ENCODE measurements at places on chromosomes 5 and 9. TPM values are rescaled to one million over a fixed set of nuclear protein-coding genes. Genes with fewer than 3 reads are reported as not detected.

GRCh38 chr5:78587775-78588291 is 60.7 kb downstream of the LHFPL2 start:
- no peak overlapping the region for H3K4me3 ChIP-seq
- H3K27me3 ChIP-seq, result no peaks in the 10 kb centered on the region
- peak overlapping the region; percentile 73 for H3K27ac ChIP-seq
- peaks cover 14% of the 10 kb centered on the region for H3K4me1 ChIP-seq

DNA sequence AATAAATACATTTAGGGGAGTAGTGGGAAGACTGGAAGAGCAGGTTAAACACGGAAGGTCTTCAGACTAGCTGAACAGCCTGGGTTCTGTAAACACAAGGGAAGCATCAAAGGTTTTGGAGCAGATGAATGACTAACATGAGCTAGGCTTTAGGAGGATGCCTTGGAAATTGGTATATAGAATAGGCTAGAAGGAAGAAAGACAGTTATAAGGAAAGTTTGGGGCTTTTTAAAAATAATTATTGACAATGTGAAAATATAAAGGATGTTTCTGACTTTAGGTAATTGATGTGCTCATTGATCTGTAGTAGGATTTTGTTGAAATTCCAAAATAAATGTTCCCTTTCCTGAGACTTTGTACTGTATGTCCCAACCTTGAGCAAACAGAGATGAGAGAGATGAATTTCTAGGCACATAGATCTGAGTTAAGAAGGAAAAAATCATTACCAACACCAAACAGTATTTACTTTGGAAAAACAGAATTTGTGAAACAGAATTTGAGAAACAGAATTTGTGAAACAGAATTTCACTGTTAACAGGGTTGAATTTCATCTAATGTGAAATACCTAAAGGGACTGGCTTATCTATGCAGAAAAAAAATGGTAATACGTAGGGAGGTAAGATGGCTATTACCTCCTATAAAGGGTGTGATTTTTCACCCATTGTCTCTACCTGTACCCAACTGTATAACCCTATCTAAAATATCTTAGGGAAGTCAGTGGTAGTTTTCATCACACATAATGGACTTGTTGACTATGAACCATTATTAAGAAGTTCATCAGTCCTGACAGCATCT is 28.8 kb downstream of the SKP2 start:
- DNase-seq, result peak; percentile 20
- H3K4me1 ChIP-seq, result no peaks in the 10 kb centered on the region
- H3K36me3 ChIP-seq, result peaks cover 59% of the 10 kb centered on the region
- H3K27me3 ChIP-seq, result no peaks in the 10 kb centered on the region
- no peak overlapping the region for H3K4me3 ChIP-seq

GRCh38 chr5:175701797-175702196 is 43.9 kb downstream of the HRH2 start:
- peak; percentile 10 for DNase-seq
- H3K4me3 ChIP-seq, result no peak overlapping the region
- no peaks in the 10 kb centered on the region for H3K27me3 ChIP-seq
- no peak overlapping the region for H3K27ac ChIP-seq
- H3K36me3 ChIP-seq, result no peaks in the 10 kb centered on the region
- peaks cover 6% of the 10 kb centered on the region for H3K4me1 ChIP-seq

DNA sequence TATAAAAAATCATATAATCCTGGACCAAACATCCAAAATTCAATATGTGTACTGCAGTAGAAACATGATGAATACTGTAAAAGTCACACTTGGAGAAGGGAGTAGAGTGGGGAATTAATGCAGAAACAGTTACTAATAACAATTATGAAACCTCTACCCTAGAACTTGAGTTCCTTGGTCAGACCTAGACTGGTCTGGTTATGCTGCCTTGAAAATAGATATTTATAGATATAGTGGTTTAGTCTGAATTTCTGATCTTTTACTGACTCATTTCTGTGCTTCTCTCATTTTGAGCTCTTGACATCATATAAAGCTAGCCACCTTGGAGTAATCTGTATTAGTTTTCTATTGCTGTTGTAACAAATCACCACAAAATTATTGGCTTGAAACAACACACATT is 808.7 kb upstream of the CDH10 start:
- H3K4me3 ChIP-seq, result no peak overlapping the region
- no peaks in the 10 kb centered on the region for H3K36me3 ChIP-seq
- no peak for DNase-seq
- no peak overlapping the region for H3K27ac ChIP-seq
- no peaks in the 10 kb centered on the region for H3K4me1 ChIP-seq
- H3K27me3 ChIP-seq, result no peaks in the 10 kb centered on the region

The GRXCR2 gene
- total RNA-seq, result not detected

GRCh38 chr5:53023969-53024368 is 34.8 kb downstream of the ITGA2 start:
- no peaks in the 10 kb centered on the region for H3K27me3 ChIP-seq
- H3K4me3 ChIP-seq, result no peak overlapping the region

The TXNDC8 gene
- not detected for total RNA-seq

GRCh38 chr9:122370869-122371755 is at the start of gene PTGS1:
Gene PTGS1, plus strand, starts transcription at chr9:122371024. Its CDS starts 61 bp downstream, at chr9:122371085.
- H3K4me3 ChIP-seq, result peak within 1 kb of the TSS; percentile 54
- no peaks in the 10 kb centered on the region for H3K27me3 ChIP-seq
- no peaks in the 10 kb centered on the region for H3K36me3 ChIP-seq
- peak; percentile 68 for DNase-seq
- peaks cover 39% of the 10 kb centered on the region for H3K4me1 ChIP-seq
- H3K27ac ChIP-seq, result peak within 1 kb of the TSS; percentile 76

DNA sequence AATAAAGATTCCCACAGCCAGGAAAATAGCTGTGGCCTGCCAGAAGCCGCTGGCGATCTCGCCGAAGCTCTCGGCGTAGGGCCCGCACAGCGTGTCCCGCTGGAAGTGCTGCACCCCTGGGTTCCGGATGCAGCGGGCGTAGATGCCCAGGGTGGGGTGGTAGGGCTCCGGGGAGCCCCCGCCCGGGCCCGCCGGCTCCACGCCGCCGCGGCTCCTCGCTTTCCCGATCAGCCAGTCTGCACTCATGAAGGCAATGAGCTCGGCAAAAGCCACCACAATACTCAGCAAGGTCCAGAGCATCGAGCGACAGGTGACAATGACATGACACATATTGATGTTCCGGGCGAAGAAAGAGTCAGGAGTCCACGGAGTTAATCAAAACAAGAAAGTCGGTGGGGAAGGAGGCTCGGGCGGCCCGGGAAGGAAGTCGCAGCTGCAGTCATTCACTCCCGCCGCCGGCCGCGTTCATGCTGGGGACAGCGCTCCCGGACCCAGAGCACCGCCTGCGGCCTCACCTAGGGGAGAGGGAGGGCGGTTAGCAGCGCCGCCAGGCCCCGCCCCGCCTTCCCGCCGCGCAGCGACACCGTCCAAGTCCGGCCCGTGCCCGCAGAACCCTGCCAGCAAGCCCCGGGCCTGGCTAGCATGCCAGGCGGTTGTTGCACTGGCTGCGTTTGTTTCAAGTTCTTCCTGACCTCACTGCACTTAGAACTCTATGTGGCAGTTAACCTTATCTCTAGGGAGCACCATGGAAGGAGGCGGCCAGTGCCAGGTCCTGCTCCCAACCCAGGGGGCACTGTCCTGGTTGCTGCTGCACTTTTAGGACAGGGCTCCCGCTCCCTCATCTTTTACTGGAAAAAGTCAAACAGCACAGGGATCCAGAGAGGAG is 138.4 kb downstream of the LHFPL2 start:
- H3K4me1 ChIP-seq, result peaks cover 8% of the 10 kb centered on the region
- peak overlapping the region; percentile 72 for H3K27ac ChIP-seq
- DNase-seq, result peak; percentile 85
- peak overlapping the region; percentile 53 for H3K4me3 ChIP-seq

DNA sequence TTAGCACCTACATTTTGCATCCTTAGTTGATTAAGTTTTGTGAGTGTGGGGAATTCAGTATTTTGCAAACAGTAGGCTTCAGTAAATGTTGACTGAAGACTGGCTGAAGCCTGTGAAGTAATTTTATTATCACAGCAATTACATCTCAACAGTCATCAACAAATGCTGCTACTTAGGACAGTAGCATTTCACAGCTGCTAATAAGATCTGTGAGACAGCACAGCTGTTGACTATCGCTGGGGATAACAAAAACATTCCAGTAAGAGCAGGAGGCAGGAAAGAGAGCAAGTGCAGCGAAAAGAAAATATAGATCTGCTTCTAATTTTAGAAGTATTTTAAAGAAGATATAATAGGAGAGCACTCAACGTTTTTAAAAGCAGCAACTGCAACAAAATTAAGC is 117.3 kb upstream of the FGF10 start:
- no peaks in the 10 kb centered on the region for H3K27me3 ChIP-seq
- H3K27ac ChIP-seq, result no peak overlapping the region
- H3K4me1 ChIP-seq, result no peaks in the 10 kb centered on the region
- no peak overlapping the region for H3K4me3 ChIP-seq
- no peaks in the 10 kb centered on the region for H3K36me3 ChIP-seq
- peak; percentile 38 for DNase-seq

DNA sequence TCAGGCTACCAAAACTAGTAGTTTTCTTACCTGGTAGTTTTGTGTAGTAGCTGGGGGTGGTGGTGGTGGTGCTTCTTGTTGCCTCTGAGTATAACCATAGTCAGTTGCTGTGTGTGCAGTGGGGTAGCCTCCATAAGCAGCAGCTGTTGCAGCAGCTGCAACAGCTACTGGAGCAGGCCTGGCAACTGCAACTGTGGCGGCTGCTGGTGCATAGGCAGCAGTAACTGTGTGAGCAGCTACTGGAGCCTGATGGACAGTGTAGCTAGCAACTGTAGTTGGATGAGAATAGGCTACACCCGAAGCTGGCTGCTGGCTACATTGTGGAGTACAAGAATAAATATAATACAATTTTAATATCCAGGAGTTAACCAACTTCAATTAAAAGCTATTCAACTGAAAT is 24.7 kb downstream of the ZFR start:
- H3K27ac ChIP-seq, result no peak overlapping the region
- peaks cover 48% of the 10 kb centered on the region for H3K4me1 ChIP-seq
- H3K4me3 ChIP-seq, result no peak overlapping the region
- no peaks in the 10 kb centered on the region for H3K27me3 ChIP-seq
- H3K36me3 ChIP-seq, result peaks cover 10% of the 10 kb centered on the region

The NOXA1 gene
- 7.1 TPM for total RNA-seq

DNA sequence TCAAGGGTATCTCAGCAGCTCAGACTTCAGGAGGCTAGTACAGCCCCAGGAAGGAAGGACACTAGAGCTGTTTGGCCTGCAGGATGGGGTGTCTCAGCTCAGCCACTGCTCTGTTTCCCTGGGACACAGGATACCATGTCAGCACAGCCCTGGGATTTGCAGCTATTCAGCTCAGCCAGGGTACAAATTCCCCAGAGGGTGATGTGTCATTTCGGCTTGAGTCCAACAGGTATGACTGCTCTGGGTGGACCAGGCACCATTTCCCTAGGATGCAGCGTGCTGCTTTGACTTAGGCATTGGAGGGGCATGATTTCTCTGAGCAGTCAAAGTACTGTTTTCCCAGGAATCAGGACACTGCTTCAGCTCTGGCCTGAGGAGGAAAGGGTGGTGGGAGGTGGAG is 130.1 kb downstream of the ARSB start:
- H3K4me3 ChIP-seq, result no peak overlapping the region
- H3K36me3 ChIP-seq, result no peaks in the 10 kb centered on the region
- no peaks in the 10 kb centered on the region for H3K27me3 ChIP-seq

- no peaks in the 10 kb centered on the region for H3K27me3 ChIP-seq
- peak overlapping the region; percentile 76 for H3K4me3 ChIP-seq
- peak; percentile 49 for DNase-seq
- H3K4me1 ChIP-seq, result peaks cover 49% of the 10 kb centered on the region
These were observed 5.0 kb upstream of the RNF44 start for GRCh38 chr5:176542135-176542595.

The STC2 gene
- not detected for total RNA-seq

DNA sequence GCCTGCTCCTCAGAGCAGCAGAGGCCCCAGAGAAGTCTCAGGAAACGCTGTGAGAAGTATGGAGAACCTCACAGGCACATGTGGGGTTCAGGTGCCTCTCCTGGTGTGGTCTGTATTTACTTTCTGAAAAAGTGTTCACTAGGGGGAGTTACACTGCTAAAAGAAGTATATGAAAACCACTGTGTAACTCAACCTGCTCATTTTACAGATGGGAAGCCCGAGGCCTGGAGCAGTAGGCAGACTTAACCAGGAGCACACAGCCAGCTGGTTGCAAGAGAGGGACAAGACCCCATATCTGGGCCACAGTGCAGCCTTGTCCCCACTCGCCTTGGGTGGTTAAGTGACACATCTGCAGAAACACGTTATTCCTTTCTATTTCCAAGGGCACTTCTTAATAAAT is 112.8 kb upstream of the SAP30L start:
- no peaks in the 10 kb centered on the region for H3K27me3 ChIP-seq
- H3K4me1 ChIP-seq, result no peaks in the 10 kb centered on the region
- DNase-seq, result no peak
- peaks cover 49% of the 10 kb centered on the region for H3K36me3 ChIP-seq
- no peak overlapping the region for H3K27ac ChIP-seq

DNA sequence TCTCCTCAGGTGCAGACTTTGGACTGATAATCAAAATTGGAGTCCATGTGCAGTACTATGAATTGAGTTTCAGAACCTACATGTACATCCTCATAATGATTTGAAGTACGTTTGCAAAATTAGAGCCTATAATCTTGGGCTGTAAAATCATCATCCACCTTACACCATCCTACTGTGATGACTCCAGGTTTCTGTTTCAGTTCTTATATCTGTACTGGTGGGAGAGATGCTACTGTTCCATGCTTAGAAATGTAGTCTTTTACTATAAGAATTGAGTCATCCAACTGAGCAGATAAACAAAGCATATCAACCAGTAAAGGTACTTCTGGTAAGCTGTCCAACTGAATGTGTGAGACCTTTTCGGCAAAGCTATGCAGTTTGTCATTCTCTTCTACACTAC is 586.3 kb upstream of the FAM174A start:
- H3K27ac ChIP-seq, result no peak overlapping the region
- H3K4me3 ChIP-seq, result no peak overlapping the region
- no peak for DNase-seq
- H3K4me1 ChIP-seq, result no peaks in the 10 kb centered on the region
- no peaks in the 10 kb centered on the region for H3K36me3 ChIP-seq

The FABP6 gene
- total RNA-seq, result not detected

GRCh38 chr9:17699615-17700330 is 120.9 kb downstream of the SH3GL2 start:
- H3K36me3 ChIP-seq, result no peaks in the 10 kb centered on the region
- no peak overlapping the region for H3K27ac ChIP-seq
- H3K27me3 ChIP-seq, result no peaks in the 10 kb centered on the region
- no peak for DNase-seq
- H3K4me3 ChIP-seq, result no peak overlapping the region

The CD72 gene
- total RNA-seq, result 3.1 TPM

DNA sequence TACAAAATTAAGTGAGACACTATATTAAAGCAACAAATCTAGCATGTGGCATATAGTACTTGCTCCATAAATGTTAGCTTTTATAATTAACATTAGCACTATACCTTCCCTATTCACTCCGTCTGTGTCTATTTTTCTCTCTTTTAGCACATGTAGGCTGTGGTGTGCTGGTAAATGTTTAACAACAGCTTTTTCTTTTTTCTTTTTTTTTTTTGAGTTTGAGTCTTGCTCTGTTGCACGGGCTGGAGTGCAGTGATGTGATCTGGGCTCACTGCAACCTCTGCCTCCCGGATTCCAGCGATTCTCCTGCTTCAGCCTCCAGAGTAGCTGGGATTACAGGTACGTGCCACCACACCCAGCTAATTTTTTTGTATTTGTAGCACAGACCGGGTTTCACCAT is 62.1 kb downstream of the SPRY4 start:
- H3K4me3 ChIP-seq, result no peak overlapping the region
- DNase-seq, result no peak
- H3K36me3 ChIP-seq, result no peaks in the 10 kb centered on the region
